WTC11 (cell line): ENCODE measurements at places on chromosomes 5 and 9. TPM values are rescaled to one million over a fixed set of nuclear protein-coding genes. Genes with fewer than 3 reads are reported as not detected.

GRCh38 chr9:37324691-37325490 is 97.6 kb upstream of the GRHPR start:
- no peak for DNase-seq

- DNase-seq, result no peak
Observed at GRCh38 chr9:11794984-11795383, 898.2 kb upstream of the TYRP1 start.

DNA sequence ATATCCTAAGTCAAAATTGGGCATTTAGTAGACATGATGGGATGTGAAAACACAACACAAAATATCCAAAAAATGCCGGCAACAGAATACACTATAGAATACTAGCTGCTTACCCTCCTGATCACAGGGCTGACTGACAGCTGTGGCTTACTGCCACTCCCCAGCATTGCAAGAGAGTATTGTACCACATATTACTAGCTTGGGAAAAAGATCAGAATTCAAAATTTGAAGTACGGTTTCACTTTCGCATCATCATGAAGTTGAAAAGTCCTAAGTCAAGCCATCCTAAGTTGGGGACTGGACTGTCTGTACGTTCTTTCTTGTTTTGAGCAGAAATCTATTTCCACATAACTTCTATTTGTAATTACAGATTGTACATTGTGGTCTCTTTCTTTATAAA is 851.4 kb downstream of the MAT2B start:
- DNase-seq, result no peak

GRCh38 chr5:8059337-8059736 is 190.4 kb downstream of the MTRR start:
- DNase-seq, result no peak

DNA sequence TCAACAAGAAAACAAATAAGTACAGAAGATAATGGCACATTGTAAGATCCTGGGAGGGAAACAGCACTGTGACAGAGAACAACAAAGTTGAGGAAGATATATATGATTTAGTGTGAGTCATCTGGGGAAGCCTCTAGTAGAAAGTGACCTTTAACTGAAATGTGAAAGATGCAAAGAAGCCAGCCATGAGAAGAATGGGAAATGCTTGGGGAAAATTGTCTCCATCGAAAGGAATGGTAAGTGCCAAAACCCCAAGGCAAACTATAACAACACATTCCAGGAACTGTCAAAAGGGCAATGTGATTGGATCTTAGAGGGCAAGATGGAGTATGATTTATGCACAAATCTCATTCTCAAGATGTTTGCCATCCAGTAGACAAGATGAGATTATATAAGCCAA is 537.8 kb upstream of the BRINP1 start:
- no peak for DNase-seq

GRCh38 chr5:139910036-139910435 is 114.4 kb downstream of the PSD2 start:
- DNase-seq, result no peak

- no peak for DNase-seq
Observed at GRCh38 chr9:125269014-125269397, 7.4 kb downstream of the GAPVD1 start.

DNA sequence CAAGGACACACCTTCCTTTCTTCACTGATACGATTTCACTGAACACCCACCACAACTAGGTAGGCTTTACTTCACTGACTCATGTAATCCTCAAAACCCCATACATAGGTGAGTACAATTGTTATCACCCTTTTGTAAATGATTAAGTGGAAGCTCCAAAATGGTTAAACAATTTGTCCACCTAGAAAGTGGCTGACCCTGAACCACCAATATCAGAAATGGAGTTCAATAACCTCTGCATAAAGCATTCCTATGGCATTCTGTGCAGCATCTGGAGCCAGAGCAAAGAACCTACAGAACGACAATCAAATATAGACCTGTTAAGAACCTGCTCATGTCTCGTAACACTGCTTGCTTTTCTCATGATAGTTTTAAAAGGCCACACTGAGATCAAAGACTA is 50.7 kb upstream of the NR5A1 start:
- DNase-seq, result no peak

GRCh38 chr5:36310138-36310537 is 8.4 kb upstream of the RANBP3L start:
- no peak for DNase-seq

DNA sequence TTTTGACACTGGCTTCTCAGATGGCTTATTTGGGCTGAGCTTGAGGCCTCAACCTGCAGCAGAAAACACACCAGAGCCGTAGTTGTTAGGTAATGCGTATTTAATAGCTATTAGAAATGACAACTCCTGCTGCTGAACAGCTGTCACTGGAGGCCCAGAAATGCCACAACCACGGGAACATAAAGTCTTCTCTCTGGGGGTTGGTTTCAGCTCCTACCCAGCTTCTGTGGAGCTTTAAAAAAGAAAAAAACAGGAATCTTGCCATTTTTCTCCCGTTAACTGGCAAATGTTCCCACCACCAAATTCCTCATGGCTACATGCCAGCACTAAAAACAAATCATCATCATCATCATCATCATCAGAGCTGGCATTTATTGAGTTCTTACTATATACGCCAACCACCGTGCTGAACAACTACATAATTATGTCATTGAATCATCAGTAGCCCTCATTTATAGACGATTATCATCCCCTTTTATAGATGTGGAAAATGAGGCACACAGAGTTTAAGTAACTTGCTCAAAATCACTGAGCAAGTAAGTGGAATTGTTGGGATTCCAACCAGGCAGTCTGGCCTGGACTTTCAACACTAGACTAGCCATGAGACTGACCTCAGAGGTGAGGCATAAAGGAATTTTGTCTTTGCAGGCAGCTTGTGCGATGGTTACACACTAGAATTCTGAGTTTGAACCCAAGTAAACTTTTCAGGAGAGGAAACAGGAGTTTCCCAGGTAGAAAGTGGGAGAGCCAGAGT is 185.3 kb upstream of the WWC1 start:
- no peak for DNase-seq

- DNase-seq, result no peak
Observed at GRCh38 chr9:136351252-136351800, 12.2 kb downstream of the DNLZ start.

DNA sequence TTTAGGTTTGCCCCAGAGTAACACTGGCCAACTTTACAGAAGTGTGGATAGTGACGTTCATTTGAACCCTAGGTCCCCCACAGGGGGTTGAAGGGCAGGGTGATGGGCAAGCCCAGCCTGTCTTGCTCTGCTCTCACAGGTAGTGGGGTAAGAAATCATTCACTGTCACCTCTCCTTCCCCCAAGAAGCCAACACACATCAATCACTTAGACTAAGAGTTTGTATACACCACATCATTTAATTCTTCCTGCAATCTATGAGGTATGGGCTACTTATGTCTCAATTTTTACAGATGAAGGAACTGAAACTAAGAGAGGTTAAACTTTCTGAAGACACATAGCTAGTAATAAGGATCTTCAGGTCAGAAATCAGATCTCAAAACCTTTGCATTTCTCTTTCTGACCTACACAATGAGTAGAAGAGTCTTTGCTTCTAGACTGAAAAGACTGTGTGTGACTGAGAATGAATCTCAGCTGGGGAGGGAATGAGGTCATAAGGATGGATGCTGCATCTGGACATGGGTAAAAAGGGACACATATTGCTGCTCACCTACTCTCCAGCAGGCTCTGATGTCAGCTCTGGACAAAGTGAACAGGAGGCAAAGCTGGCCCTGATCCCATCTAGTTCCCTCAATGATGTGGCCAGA is 81.0 kb upstream of the EQTN start:
- DNase-seq, result no peak

DNA sequence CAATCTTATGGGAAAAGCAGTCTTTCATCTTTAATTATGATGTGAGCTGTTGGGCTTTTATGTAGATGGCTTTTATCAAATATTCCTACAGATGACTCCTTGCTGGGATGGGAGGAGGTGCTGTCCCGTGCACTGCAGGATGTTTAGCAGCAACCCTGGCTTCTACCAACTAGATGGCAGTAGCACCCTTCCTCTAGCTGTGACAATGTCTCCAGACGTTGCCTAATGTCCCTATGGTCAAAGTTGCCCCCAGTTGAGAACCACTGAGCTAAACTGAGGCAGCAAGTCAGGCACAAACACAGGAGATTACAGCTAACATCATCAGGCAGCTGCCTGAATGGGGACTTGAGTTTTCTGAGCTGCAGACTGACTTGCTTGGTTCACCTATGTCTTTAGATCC is 401.9 kb upstream of the PDE4D start:
- DNase-seq, result peak; percentile 43

- no peak for DNase-seq
Observed at GRCh38 chr5:76175821-76176403, 92.7 kb downstream of the SV2C start.

- no peak for DNase-seq
Observed at GRCh38 chr5:175556794-175557193, 78.4 kb downstream of the SFXN1 start.

GRCh38 chr9:89402695-89403427 is 84.6 kb downstream of the SECISBP2 start:
- DNase-seq, result no peak

GRCh38 chr5:172768573-172769341 is 2.2 kb downstream of the DUSP1 start:
- DNase-seq, result no peak

GRCh38 chr5:109299557-109299956 is 110.2 kb downstream of the PJA2 start:
- DNase-seq, result no peak

DNA sequence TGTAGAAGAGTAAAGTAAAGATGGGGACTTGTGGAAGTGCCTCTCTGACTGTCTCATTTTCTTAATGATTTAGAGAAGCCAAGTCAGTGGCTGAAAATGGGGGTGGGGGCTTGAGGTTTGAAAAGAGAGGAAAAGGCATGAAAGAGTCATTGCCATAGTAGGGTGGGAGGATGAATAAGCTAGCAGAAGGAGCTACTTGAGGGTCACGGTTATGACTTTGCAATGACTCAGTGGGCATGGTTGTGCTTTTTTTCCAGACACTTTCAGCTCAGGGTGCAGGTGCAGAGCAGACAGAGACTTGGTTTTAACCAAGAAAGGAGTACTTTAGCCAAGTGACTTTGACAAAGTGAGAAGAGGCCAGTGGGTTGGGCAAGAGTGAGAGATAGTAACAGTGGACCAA is 117.8 kb downstream of the PTTG1 start:
- DNase-seq, result no peak

TLR4 gene
- total RNA-seq, result 0.05 to 0.11 TPM (median 0.11 TPM) in 3 replicates

UBAC1 gene
- total RNA-seq, result 46.4 to 55.6 TPM (median 53.3 TPM) in 3 replicates

IFNA21 gene
- total RNA-seq, result not detected in 3 replicates

CCDC171 gene
- total RNA-seq, result 2.8 to 4.1 TPM (median 2.9 TPM) in 3 replicates

TRIM23 gene
- total RNA-seq, result 11.2 to 13.0 TPM (median 11.8 TPM) in 3 replicates

OTULINL gene
- total RNA-seq, result 6.6 to 12.3 TPM (median 10.6 TPM) in 3 replicates

GRXCR2 gene
- total RNA-seq, result not detected in 3 replicates

CDKN2A gene
- 0.50 to 0.57 TPM (median 0.57 TPM) in 3 replicates for total RNA-seq

ZFP2 gene
- total RNA-seq, result 1.0 to 2.0 TPM (median 1.7 TPM) in 3 replicates

C5orf58 gene
- 2.0 to 3.0 TPM (median 2.1 TPM) in 3 replicates for total RNA-seq

CCNI2 gene
- 1.1 to 1.7 TPM (median 1.6 TPM) in 3 replicates for total RNA-seq

TAS2R1 gene
- total RNA-seq, result not detected in 3 replicates

CARTPT gene
- not detected in 3 replicates for total RNA-seq
